ENCODE measurements at places on chromosomes 6 and 20. TPM values are rescaled to one million over a fixed set of nuclear protein-coding genes. Genes with fewer than 3 reads are reported as not detected.

DNA sequence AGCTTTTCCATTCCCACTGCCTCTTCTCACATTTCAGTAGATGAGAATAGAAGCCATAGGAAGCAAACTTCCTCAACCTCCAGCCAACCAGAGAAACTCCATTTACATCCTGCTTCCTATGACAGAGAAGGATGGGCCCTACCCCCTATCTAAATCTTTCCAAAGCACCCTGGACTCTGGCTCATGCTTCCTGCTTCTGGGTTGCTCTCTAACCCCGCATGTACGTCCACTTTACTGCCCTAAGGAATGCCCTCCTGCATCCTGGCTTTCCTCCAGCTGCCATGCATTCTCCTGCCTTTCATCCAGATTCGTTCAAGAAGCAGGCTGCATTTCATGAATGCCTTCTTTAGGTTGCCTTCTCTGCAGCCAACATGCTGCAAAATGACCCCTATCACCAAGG is 91.9 kb downstream of the FAM217A start:
- DNase-seq, result no peak

GRCh38 chr6:27040244-27041042 is 207.1 kb upstream of the PRSS16 start:
- no peak for DNase-seq

- no peak for DNase-seq
Observed at GRCh38 chr6:79313254-79313653, 78.8 kb upstream of the HMGN3 start.

GRCh38 chr20:17859616-17860232 is 108.9 kb downstream of the SNX5 start:
- DNase-seq, result peak; percentile 61

DNA sequence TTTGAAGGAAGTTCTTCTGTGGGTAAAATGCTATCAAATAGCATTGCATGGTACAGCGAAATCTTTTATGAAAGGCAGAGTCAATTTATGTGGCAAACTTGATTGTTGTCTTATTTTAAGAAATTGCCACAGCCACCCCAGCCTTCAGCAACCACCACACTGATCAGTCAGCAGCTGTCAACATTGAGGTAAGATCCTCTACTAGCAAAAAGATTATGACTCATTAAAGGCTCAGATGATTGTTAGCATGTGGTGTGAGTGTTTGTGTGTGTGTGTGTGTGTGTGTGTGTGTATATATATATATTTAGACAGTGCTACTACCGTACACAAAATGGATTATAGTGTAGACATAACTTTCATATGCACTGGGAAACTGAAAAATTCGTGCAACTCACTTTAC is 27.8 kb downstream of the LRRN4 start:
- DNase-seq, result no peak

GRCh38 chr6:144729502-144729901 is 444.4 kb downstream of the UTRN start:
- DNase-seq, result no peak

DNA sequence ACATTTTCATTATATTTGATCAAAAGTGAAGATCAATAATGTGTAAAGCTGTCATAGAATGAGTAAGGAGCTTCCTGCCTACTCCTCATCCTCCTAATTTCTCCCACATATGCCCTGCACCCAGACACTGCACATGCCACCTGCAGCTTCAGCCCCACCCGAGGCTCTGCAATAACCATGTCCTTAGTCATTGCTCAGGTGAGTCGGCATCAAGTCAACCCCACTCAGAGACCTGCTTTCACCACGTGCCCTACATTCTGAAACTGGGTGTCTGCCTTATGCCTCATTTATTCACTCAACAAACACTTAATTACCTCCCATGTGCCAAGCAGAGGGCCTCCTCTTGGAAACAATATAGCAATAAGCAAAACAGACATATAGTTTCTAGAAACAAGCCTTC is 15.4 kb upstream of the TNFAIP3 start:
- no peak for DNase-seq

DNA sequence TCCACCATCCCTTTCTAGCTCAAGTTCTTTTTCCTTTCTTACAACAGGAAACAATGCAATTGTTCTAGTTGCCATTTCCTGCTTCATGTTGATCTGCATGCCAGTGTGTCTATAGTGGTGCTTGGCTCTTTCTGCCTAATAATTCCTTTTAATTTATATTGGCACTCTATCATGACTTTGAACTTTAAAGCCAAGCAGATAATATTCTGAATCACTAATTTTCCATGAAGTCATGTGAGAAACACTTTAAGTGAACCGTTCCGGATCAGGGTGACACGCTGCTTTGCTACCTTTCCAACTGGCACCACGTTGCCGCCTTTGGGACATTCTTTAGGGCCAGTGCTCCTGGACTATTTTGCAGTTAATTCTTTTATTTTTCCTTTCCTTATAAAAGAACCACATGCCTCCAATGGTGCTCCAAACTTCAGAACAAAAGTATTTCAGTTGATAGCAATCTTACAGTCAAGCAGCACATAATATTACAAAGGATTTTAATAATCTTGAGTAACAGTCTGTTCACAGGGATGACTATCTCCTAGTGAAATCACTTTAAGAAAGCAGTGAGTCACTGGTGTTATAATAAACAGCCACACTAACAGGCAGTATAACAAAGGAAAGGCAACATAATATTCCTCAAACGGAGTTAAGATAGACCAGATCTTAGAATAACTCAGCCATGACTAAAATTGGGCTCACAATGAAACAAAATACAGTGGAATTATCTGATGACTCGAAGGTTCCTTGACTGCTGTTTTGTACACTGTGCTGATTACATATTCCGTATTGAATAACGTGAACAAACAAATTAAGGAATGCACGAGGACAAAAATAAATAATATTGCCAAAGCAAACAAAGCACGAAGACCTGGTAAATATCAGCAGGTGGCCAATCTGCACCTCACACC is 19.0 kb upstream of the BLOC1S5 start:
- DNase-seq, result peak; percentile 81

DNA sequence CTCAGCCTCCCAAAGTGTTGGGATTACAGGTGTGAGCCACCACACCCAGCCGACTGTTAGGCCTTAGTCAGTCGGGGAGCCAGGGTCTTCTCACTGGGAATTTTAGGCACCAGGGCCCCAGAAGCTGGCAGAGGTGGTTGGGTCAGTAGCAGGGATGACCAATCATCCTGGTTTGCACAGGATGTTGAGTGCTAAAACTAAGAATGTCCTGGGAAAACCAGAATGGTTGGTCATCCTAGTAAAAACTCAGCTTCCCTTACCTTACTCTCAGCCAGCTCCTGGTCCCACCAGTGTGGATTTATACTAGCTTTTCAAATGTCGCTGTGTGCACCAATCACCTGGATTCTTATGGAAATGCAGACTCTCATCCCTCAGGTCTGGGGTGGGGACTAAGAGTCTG is 31.8 kb downstream of the KCNG1 start:
- DNase-seq, result no peak

GRCh38 chr6:356828-357251 is 34.7 kb upstream of the IRF4 start:
- DNase-seq, result peak; percentile 64

DNA sequence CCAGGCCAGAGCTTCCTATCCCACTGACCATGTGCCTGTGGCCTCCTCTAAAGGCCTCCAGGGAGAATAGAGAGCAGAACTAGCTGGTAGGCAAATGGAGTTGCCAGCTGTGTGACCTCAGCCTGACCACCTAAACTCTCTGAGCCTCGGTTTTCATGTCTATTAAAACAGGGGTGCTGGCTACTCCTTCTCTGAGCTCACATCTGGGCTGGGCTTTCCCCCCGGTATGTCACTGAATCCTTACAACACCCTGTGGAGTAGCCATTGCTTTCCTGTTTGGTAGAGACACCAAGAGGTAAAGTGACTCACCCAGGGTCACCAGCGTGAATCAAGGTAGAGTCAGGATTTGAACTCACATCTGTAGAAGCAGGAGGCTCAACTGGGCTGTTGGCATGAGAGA is 132.1 kb downstream of the JPH2 start:
- no peak for DNase-seq

DNA sequence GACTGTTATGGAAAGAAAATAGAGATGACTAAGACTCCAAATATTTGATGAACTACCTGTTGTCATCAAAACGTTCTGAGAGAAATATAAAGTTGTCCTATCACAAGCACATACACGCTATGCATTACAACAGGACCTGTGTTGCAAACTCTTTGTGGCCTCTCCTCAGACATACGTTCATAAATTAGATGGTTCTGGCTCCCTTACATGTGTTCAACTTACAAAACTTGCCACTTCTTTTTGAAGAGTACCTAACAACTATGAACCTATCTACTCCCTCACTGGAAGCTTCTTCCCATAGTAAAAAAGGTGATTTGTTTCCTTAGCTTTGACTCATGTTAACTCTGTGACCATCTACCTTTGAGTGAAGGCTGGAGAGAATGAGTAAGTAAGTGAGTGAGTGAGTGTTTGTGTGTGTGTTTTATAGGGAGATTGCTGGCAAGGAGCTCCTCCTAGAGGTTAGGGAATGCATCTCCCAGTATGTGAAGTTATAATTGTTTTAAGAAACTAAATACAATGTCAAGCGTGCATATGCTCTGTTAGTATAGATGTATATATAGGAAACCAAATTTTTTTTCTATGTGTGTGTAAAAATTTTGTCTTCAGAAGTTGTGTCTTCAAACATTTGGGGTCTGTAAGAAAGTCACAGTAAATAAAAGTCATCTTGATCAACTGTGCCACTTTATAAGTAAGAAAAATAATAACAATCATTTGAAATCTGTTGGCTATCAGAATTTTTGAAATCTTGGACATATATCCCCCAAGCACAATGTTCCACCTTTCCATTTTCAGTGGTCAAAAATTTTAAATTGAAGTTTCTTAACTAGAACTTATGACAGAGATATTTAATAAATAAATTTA is 1211.1 kb upstream of the GJE1 start:
- no peak for DNase-seq

The PRDM1 gene
- total RNA-seq, result 0.21 TPM

The BAK1 gene
- total RNA-seq, result 8.7 TPM

The TMEM217 gene
- not detected for total RNA-seq

The TP53TG5 gene
- total RNA-seq, result not detected
